ENCODE measurements at places on chromosomes 1 and 21.

DNA sequence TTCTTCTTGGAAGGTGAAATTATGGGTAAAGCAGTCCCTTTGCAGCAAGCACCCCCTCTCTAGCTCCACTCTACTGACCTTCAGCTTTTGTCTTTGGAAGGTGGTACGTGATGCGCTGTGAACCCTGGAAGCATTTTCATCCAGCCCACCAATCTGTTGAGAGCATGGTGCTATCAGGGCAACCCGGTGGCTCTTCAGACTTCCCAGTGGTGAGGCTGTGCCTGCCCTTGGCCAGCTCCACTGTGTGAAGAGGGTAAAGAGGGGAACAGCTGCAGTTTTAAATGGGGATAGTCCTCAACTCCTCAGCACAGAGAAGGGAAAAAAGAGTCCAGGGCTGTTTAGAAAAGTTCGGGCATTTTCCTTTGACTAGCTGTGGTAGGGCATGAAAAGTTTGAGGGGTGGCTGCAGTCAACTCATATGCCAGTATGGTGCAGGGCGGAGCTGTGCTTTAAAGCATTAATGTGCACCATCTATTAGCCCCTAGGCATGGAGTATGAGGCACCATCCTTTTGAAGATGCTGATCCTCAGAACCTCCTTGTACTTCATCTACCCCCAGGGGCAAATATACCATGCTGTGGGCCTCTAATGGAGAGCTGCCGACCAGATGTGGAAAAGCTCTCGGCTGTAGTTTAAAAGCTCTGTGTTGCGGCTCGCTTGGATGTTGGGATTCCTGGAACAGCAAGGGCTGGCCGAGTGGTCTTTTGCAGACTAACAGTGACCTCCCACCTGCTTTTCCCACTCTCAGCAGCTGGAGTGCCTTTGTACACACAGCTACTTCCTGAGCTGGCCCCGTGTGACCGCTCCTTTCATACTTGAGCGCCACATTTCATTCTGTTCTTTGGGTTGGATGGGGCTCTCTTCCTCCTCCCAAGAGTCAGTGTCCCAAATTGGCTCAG is 123.0 kb downstream of the PEX14 start:
- DNase-seq, result no peak

GRCh38 chr1:43058545-43059360 is 100.1 kb upstream of the SLC2A1 start:
- no peak for DNase-seq

- DNase-seq, result no peak
Measured at GRCh38 chr21:17802572-17802971, 16.6 kb downstream of the C21orf91 start.

DNA sequence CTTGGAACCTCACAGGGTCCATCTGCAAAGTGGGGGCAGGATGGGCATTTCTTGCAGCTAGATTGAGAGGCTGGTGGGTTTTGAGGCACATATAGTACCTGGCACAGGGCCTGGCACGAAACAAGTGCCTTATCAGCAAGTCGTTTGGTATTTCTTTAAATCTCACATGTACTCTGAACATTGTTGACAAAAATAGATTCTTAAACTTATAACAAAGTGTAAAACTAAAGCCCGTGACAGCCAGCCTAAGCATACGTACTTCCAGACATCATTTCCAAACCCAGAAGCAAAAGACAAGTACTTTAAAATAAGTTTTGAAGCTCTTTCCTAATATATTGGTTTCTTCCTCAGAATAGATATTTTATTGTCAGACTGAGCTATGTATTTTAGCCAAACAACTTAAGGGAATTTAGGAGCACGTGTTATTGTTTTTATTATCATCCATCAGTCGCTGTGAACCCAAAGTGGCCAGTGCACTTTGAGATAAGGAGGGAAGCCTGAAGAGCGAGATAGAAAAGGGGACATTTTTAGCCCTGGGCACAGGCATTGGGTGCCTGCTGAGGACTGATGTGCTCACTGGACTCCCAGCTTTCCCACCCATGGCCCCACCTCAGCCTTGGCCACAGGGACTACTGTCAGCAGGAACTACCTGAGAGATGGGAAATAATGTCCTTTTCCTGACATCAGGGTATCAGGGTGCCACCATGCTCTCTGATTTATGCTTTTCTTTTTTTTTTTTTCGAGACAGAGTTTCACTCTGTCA is 3.0 kb downstream of the FBLIM1 start:
- no peak for DNase-seq

GRCh38 chr1:223634423-223634822 is 31.1 kb downstream of the CAPN8 start:
- no peak for DNase-seq

DNA sequence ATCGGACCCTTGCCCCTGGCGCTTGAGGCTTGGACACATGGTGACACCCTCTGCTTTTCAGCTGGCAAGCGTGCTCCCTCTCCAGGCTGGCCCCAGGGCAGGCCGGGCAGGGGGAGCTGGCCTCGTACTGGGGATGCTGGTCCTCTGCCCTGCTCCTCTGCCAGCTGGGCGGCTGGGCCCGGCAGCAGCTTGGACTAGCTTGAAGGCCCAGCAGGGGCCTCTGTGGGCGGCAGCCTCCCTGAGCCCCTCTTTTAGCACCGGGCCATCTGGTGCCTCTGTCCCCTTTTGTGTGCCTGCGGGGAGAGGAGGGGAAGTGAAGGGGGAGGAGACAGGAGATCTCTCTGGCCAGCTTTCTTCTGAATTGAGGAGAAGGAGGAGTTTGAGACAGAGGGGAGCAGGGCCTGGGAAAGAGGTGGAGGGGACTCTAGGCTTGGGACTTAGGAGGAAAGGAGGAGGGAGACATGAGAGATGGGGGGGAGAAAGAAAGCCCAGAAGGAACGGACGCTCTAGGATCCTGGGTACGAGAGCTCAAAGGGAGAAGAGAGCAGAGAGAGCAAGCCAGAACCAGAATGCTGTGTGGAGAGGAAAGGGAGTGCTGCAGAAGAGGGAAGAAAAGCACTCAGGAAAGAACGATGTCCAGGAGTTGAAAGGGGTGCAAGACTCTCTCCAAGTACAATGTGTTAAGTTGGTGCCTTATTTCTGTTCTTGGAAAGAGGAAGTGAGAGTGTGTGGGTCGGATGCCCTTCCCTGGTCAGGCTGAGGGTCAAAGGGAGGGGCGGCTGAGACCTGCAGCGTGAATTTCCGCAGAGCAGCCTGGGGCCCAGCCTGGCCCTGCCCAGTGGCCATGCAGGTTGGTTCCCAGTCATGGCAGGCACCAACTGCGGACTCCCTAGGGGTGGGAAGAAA is 40.3 kb downstream of the IER5 start:
- peak; percentile 22 for DNase-seq

DNA sequence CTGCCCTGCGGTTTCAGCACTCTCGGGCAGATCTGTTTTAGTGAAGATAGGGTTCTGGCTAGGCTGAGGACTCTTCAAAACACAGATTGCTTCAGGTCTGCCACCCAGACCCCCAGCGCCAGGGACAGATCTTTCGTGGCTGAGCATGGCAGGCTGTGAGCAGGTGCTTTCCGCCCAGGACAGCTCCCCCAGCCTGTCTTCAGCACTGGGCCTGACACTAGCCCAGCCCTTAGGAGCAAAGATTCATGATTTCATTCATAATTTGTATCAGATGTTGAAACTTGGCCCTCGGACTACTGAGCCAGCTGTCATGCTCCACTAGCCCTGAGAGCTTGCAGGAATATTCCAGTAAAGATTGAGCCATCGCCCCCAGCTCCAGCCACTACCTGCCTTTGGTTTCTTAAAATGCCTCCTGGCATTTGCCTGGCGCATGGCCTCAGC is 5.9 kb downstream of the ADPRS start:
- no peak for DNase-seq

DNA sequence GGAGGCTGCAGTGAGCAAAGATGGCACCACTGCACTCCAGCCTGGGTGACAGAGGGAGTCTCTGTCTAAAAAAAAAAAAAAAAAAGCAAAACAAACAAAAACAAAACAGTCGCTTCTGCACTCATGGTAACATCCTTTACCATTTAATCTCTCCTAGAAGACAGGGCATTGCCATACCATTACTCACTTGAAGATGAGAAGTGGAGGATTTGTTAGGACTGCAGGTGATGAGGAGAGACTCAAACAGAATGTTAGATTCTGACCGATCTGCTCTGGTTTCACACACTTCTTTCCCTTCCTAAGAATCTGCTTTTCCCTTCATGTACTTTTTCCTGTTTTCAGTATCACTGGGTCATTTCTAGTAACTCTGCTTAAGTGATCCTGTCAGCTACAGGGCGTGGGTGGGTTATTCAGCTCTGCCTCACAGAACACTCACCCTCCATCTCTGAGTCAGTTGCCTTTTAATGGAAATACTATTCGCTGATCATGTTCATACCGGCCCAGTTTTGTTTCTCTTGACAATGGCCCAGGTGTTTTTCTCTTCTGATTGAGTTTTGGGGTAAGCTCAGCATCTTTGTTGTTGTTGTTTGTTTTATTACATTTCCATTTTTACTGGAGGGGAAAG is 148.0 kb upstream of the ERG start:
- no peak for DNase-seq

DNA sequence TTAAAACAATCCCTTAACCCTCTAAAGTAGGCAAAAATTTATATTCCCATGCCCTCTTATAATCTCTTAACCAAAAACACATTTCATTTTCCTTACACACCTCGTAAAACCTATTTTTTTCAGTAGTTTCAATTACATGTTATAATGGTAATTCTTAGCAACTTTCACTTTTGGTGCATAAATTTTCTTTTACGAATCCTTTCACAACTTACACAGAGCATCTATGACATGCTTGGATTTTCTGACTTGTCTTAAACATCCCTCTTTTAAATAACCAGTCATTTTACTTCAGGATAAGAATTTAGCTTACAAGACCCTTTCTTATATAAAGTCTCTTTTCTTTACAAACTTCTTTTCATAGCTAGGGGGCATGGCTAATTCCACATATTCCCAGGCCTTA is 8.9 kb upstream of the MRPL55 start:
- no peak for DNase-seq

- no peak for DNase-seq
Measured at GRCh38 chr21:16554503-16554902, 824.7 kb downstream of the USP25 start.

GRCh38 chr1:172298141-172298540 is 122.3 kb upstream of the C1orf105 start:
- DNase-seq, result no peak

- DNase-seq, result no peak
Measured at GRCh38 chr1:240115831-240116230, 24.1 kb downstream of the FMN2 start.

GRCh38 chr1:19650416-19651140 is 6.5 kb downstream of the NBL1 start:
- DNase-seq, result no peak

DNA sequence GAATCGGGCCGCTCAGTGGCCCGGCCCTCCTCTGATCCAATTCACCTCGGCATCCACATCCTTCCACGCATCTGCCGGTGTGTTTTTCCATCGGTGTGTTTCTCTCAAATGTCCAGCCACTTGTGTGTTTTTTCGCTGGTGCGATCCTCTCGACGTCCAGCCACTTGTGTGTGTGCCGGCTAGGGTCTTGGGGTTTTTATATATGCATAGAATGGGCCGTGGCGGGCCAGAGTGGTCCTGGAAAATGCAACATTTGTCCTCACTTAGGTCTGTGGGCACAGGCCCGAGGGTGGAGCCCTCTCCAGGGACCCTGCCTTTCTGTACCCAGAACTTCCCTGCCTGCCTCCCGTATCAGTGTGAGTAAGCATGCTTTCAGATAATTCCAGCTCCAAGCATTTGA is 1106.4 kb downstream of the AMY1C start:
- no peak for DNase-seq

DNA sequence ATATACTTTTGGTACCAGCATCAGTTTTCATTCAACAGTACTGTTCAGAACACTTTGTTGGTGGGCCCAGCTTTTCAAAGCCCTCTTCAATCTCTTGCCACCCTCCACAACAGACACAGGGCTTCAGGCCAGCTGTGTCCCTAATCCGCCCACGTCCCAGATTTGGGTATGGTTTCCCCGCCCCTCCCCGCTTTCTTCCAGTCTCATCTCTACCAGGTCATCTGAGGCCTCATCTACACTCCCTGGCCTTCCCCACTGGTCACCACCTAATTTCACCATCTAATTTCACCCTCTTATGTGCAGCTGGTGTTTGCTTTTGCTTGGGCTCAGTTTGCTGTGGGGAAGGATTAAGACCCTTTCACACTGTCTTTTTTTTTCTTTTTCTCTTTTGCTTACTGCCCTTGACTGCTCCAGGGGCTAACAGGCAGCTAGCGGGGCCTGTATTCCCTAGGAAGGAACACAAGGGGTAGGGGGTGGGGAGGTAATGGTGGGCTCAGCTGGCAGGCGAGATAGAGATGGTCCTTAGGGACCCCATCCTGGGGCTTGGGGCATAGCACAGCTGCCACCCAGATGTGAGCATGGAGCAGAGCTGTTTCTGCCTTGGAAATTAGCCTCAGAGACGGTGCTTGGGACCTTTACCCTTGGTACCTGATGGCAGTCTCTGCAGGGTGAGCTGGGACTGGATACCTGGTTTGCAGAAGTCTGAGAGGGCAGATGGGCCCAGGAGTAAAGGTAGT is 3.8 kb upstream of the EPB41 start:
- no peak for DNase-seq

DNA sequence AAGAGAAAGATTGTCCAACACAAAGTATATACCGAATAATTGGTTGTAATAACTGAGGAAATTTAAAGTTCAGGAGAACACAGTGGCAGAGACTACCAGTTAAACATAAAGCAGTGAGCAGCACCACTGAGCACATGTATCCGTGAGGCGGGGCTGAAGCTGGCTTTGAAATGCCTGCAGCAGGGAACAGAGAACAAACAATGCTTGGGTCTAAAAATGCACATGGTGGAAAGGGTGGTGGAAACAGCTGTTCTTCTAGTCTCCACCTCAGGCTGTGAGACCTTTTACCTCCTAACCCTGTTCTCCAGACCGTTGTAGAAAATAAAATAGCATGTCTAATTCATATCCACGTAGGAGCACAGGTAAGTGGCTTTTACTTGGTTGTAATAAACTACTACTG is 7.7 kb upstream of the GNG4 start:
- no peak for DNase-seq

DNA sequence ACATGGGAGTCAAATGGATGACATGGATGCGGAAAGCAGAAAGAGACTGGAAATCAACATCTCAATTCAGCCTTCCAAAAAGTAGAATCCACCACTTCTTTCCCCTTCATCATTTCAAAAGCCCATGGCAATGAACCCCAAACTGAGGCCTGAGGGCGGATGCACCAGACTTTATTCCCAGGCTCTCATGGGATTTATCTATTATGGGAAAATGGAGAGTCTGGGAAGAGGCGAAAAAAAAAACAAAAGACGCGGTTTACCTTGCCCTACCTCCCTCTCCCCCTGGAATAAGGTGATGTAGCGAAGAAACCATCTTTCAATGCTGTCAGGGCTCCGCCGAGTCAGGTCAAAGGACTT is 624 bp downstream of the KIFAP3 start:
- DNase-seq, result no peak

GRCh38 chr21:28336314-28336713 is 656.4 kb downstream of the LTN1 start:
- DNase-seq, result no peak

- no peak for DNase-seq
Measured at GRCh38 chr1:6653436-6654290, 29.0 kb downstream of the THAP3 start.

All from neural crest cell (in vitro differentiated cells).